ENCODE measurements at places on chromosomes 13 and 19.

GRCh38 chr13:31167490-31167889 lies 5.8 kb upstream of the HSPH1 start:
- DNase-seq: no peak

DNA sequence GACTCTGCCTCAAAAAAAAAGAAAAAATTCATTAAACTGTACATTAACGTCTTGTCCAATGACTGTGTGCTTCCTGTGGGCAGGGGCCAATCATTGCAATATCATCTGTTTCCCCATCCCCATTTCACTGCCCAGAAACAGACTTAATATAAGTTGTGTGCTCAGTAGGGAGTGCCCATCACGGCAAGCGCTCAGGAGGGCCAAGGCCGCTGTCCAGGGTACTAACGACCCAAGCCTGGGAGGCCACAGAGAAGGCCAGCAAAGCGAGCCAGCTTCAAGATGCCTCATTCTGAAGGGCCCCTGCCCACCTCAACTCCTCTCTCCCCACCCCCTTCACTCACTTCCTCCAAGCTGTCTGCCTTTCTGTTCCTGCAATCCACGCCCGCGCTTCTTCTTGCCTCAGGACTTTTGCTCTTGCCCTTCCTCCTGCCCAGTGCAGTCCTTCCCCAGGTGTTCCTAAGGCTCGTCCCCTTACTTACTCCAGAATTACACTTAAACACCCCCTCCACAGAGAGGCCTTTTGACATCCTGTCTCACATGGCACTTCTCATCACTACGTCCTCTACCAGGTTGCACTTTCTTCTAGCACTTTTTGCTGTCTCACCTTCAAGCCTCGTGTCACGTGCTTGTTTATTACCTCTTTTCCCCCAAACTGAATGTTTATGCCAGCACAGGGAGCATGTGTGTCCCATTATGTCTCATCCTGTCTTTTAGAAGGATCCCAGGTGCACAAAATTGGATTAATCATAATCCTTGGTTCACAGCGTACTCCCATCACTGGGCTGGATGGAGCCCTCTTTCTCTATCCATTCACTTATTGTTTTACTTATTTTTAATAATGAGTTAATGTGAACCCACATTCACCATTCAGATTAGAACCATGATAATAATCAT lies 11.3 kb upstream of the POU2F2 start:
- DNase-seq: no peak

GRCh38 chr13:49248622-49249002 lies 887 bp downstream of the CDADC1 start:
- DNase-seq: no peak

DNA sequence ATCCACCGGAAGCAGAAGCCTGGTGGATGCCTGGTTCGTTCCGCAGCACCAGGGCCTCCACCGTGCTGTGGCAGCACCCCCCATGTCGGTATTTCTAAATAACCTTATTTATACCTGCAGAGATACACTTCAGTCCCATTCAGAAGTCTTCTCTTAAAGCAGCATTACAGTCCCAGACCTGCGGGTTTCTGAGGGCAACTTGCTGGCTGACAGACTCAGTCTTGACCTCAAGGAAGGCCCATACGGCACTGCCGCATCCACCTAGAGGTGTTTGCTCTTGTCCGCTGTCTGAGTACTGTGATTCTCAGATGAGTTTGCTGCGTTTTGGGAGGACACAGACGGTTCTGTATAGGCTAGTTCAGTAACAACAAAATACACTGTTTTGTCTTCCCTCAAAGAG lies 16.9 kb upstream of the TEX29 start:
- DNase-seq: no peak

GRCh38 chr13:59514316-59514715 lies 649.4 kb downstream of the DIAPH3 start:
- no peak for DNase-seq

DNA sequence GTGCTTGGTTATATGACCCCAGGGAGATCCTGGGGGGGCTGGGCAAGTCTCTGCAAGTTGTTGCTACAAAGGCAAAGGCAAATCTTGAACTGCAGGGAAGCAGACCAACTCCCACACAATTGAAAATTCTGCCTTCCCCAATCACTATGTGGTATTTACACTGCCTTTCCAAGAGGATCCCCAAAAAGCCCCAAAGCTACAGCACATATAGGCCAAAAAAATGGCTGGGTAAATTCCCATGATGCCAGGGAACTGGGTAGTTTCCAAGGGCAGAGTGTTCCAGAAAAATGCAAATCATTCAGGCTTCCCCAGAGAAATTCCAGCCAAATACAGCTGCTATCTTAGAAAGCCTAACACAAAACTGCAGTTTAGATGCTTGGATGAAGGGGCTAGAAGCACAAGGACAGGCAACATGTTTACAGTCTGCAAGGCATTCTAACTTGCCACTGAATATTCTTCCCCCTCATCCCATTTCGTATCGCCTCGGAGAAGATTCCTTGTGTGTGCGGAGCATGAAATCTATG lies 6.2 kb downstream of the FOXO1 start:
- DNase-seq: no peak

DNA sequence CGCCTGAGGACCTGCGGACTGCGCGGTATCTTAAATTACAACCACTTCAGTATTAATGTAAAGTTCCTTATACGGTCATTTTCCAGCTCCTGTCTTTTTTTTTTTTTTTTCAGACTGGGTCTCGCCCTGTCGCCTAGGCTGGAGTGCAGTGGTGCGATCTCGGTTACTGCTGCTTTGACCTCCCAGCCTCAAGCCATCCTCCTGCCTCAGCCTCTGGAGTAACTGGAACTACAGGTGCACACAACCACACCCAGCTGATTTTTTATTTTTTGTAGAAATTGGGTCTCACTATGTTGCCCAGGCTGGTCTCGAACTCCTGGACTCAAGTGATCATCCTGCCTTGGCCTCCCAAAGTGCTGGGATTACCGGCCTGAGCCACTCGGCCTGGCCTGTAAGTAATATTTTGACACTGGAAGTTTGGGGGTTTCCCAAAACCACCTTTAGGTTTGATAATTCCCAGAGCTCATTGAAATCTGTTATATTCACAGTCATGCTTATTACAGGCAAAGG lies 406 bp upstream of the EID2B start:
- DNase-seq: no peak

- no peak for DNase-seq
Observed at GRCh38 chr13:82011355-82011754, 1670.4 kb upstream of the SPRY2 start.

DNA sequence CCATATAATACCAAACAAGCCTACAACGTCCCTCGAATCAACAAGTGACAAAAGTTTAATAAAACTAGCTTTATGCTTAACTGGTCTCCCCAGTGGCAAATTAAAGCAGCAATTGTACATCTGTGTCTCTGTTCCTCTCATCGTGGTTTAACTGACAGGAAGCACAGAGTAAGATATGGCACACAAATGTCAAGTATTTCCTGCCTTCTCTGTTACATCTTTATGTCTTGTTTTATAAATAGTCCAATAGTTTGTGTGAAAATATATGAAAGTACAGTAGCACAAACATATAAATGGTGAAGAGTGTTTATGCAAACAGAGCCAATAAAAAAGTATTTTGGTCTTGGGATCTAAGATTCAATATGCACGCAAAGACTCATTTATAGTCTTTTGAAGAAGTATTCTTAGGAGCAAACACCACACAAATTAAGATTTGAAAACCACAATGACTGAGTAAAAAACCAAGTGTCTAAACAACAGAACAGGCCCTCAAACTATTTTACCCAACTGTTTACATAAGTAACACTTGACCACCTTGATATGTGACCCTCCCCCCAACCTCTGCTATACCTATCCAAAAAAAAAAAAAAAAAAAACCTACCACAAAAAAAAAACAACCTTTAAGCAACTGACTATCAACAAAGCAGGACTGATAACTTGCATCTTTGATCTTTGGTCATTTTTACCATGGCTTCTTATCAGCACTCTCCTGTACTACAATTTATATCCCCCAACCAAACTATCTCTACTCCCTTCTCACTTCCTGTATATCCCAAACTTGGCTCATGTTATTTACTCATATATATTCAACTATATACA lies 14.0 kb downstream of the ELF1 start:
- DNase-seq: no peak

GRCh38 chr19:41219924-41220567 lies 1.0 kb downstream of the AXL start:
- no peak for DNase-seq

GRCh38 chr13:112849500-112849899 lies 119.5 kb upstream of the MCF2L start:
- DNase-seq: no peak

DNA sequence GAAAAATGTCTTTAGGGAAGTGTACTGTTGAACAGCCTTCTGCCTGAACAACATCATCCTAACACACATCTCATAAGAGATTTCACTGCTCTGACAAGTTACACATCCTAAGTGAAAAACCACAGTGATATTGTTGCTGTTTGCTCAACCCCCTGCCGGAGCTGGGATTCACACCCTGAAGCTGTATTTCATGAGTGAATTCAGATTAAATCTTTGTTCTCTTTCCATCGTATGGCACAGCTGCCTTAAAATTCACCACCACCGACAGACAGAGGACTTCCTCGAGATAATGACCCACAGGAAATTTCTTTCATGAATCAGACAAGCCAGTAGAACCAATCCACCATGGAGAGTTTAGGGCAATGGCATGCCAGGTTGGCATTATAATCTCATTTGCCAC lies 280.8 kb downstream of the DCT start:
- no peak for DNase-seq

DNA sequence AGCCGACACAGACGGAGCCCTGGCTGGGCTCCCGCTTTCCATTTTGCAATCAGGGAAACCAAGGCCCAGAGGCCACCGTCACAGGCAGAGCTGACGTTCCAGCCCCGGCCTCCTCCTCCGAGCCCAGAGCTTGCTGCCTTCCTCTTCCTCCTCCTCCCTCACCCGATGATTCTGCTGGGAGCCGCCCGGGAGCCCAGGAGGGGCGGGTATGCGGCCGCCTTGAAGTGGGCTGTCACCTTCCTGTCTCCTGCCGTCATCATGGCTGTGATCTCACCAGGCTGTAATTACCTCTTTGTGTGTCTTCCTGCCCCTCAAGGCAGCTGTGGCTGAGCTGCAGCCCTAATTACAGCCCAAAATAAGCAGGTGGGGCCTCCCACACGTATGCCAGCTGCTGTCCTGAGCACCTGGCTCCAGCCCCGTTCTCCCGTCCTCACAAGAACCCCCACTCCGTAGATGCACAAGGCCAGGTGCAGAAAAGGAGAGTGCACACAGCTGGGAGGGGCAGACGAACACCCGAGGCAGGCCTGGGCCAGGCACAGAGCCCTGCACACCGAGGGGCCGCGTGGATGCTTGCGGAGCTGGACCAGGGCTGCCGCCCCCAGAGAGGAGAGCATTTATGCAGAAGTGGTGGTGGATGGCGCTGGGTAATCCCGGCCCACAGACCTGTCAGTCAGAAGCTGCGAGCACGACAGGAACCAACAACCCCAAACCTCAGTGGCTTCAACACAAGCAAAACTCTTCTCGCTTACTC lies 4.0 kb downstream of the TPGS1 start:
- peak; percentile 61 for DNase-seq

DNA sequence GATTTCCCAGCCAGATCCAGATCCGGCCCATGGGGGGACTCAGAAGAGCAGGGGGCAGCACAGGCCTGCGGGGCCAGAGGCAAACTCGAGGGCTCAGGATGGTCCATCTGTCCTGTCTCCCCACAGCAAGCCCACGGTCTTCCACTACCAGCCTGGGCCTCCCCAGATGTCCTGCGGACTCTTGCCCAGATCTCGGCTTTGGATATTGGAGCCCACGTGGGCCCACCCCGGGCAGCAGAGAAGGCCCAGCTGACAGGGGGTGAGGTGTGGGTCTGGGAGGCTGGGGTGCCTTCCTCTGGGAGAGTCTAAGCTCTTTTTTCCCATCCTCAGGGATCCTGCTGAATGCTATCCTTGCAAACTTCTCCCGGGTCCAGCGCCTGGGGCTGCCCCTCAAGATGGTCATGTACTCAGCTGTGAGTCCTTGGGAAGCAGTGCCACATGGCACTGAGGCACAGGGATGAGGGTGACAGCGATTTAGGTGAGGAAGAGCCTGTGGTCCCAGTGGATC lies 3.4 kb downstream of the ACP4 start:
- peak; percentile 53 for DNase-seq

DNA sequence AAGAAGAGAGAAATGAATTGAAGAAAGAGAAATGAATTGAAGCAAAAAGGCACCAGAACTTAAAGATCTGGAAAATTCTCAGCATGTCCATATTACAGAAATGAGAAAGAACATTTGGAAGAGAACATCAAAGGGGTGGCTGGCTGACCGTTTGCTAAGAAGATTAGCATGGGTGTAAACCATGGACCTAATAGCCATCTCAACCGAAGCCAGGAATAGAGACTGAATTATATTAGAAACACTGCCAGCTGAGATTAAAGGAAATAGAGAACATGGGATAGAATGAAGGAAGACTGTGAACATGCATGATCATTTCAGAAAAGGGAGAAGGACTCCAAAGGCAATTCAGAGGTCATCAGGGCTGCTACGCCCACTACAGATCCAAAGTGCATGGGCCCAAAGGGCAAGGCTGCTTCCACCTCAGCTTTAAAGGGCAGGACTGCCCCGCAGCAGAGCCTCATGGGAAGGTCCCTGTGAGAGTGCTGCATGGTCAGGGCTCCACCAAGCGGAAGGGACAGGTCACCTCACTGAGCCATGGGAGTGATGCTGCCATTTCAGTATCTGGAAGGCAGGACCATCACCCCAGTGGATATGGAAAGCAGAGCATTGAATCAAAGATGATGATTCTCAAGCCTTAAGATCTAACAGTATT lies 23.1 kb downstream of the FNDC3A start:
- DNase-seq: no peak

- DNase-seq: no peak
Observed at GRCh38 chr19:18708452-18709231, 25.2 kb downstream of the CRTC1 start.

DNA sequence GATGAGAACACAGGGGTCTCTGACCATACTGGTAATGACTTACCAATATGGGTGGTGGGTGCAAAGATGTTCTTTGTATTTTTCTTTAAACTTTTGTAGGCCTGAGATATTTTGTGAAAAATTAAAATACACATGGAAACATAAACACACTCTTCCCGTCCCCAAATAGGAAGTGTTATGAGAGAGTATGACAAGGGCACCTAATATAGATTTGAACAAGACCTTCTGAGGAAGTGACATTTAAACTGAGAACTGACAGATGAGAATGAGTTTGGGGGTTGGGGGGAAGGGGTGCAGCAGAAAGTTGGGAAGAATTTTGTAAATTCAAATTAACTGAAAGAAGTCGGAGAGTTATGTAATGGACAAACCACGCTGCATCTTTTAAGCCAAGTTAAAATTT lies 224.2 kb downstream of the RGCC start:
- DNase-seq: no peak

- DNase-seq: no peak
Observed at GRCh38 chr13:84118839-84119409, 236.7 kb upstream of the SLITRK1 start.

DNA sequence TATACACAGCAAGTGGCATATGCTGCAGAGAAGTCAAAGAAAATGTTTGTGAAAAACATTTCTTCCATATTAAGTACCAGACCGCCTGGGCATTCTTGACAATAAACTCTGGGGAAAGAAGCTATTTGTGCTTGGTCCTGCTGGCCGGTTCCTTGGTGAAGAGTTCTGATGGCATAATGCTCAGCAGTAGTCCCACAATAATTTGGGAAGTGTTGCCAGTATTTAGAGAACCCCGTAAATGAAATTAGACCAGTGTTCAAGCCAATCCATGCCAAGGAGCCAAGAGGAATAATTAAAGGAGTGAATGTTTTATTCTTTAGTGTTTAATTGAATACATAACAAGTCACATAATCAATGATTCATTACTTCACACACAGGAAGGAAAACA lies 6.3 kb downstream of the KCTD12 start:
- DNase-seq: no peak
